Stimulated activated CD4-positive, alpha-beta T cell treated with anti-CD3 and anti-CD28 coated beads, Interleukin-12 subunit alpha, Interleukin-12 subunit beta, amount 100 ng/mL, for 48 hours (primary cell): ENCODE measurements at places on chromosomes 3 and 15.

DNA sequence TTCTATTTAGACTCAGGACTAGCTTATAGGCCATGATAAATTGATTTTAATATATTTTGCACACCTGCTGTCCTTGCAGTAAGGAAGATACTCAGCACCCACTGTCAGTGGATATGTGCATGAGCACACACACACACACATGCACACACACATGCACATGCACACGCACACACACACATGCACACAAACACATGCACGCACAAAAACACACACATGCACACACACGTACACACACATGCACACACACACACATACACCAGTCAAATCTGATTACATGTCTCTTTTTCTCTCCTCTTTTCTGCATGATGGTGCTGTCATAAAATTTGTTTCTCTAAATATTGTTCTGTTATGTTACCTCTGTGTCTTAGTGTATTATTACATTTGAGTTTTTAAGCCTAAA is 87.3 kb upstream of the OSTN start:
- no peak for DNase-seq

GRCh38 chr3:30895329-30895728 is 868 bp upstream of the GADL1 start:
- DNase-seq, result no peak

DNA sequence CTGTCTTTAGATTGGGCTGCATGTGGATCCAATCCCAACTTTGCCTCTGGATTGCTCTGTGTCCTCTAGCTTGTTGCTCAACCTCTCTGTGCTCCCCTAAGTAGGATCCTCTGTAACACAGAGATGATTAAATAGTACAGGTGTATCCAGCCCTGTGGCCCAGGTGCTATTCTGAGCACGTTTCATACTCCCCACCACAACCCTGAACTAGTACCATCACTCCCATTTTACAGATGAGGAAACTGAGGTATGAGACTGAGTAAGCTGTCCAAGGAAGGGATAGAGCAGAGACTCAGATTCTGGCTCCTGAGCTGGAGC is 7.2 kb downstream of the ISG20 start:
- DNase-seq, result no peak

GRCh38 chr3:14789221-14789620 is 29.5 kb upstream of the FGD5 start:
- DNase-seq, result no peak

DNA sequence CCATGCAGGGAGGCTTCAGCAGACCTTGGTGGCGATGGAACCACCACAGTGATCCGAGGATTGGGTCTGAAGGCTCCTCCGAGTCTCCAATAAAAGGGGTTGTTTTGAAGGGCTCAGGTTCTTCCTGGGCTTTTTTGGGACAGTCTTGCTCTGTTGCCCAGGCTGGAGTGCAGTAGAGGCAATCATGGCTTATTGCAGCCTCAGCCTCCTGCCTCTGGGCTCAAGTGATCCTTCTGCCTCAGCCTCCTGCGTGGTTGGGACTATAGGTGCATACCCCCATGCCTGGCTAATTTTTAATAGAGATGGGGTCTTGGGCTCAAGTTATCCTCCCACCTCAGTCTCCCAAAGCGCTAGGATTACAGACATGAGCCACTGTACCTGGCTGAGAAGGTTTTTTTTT is 84.8 kb downstream of the IGF1R start:
- DNase-seq, result no peak
